ENCODE measurements at places on chromosomes 13 and 19. TPM values are rescaled to one million over a fixed set of nuclear protein-coding genes. Genes with fewer than 3 reads are reported as not detected.

ZNF700 gene
- total RNA-seq = 7.9 TPM

FREM2 gene
- total RNA-seq = 0.19 TPM

LYPD5 gene
- total RNA-seq = 32.0 TPM

PROZ gene
- not detected for total RNA-seq

TMC4 gene
- 45.6 TPM for total RNA-seq
